ENCODE measurements at places on chromosomes 12 and 14. TPM values are rescaled to one million over a fixed set of nuclear protein-coding genes. Genes with fewer than 3 reads are reported as not detected.

Gene ITGA7
- total RNA-seq = 117 TPM

Gene AQP6
- not detected for total RNA-seq

Gene HOTAIR
- total RNA-seq = 3.4 TPM

Gene LBHD2
- not detected for total RNA-seq

Gene MIP
- total RNA-seq = not detected

Gene JDP2
- total RNA-seq = 104 TPM

Gene FKBP4
- 17.7 TPM for total RNA-seq

Gene BHLHE41
- 18.3 TPM for total RNA-seq

Gene USP44
- 1.3 TPM for total RNA-seq

Gene GPX2
- total RNA-seq = not detected

Gene EPYC
- not detected for total RNA-seq

Gene TESPA1
- total RNA-seq = 1.9 TPM

Gene RNASE3
- total RNA-seq = not detected

Gene IL31
- not detected for total RNA-seq

Gene LRCOL1
- not detected for total RNA-seq

Gene KIF5A
- 0.17 TPM for total RNA-seq

Gene SOX5
- total RNA-seq = 47.1 TPM

Gene COCH
- 4.4 TPM for total RNA-seq

Gene SYCP3
- total RNA-seq = 0.22 TPM

Gene SMOC1
- total RNA-seq = 33.5 TPM

Gene MYF6
- total RNA-seq = not detected

Gene SELPLG
- 4.3 TPM for total RNA-seq

Gene MYL2
- not detected for total RNA-seq

Gene ABCC9
- total RNA-seq = 42.9 TPM

Gene NEUROD4
- not detected for total RNA-seq

Gene TAPBPL
- total RNA-seq = 17.3 TPM

Gene TRMT5
- 18.1 TPM for total RNA-seq

Gene PRPH
- total RNA-seq = 0.19 TPM

Gene AKAP3
- total RNA-seq = 4.5 TPM

Gene STAT6
- total RNA-seq = 87.2 TPM

Gene PTGDR
- total RNA-seq = 1.8 TPM

Gene PTPN6
- total RNA-seq = 9.6 TPM

Gene TAS2R7
- not detected for total RNA-seq

Gene PLA2G1B
- not detected for total RNA-seq

Gene RBMS2
- 49.5 TPM for total RNA-seq

Gene CFAP251
- total RNA-seq = 10.6 TPM

Gene TRIAP1
- 14.3 TPM for total RNA-seq

Gene RAD9B
- total RNA-seq = 1.9 TPM

Measured in subcutaneous adipose tissue (tissue), 4 donors.